Naive thymus-derived CD8-positive, alpha-beta T cell (primary cell): ENCODE measurements at places on chromosomes 7 and 10. TPM values are rescaled to one million over a fixed set of nuclear protein-coding genes. Genes with fewer than 3 reads are reported as not detected.

Gene EVX1
- not detected for polyA plus RNA-seq

Gene SAMD9L
- 43.1 TPM for polyA plus RNA-seq

Gene CTAGE6
- polyA plus RNA-seq: 0.08 TPM

Gene ZNF727
- 0.08 TPM for polyA plus RNA-seq

Gene HELLS
- 5.3 TPM for polyA plus RNA-seq

Gene NPY
- polyA plus RNA-seq: not detected

Gene VIPR2
- polyA plus RNA-seq: not detected

Gene ITPRID1
- not detected for polyA plus RNA-seq

Gene SLC13A1
- not detected for polyA plus RNA-seq

Gene CHST12
- 8.9 TPM for polyA plus RNA-seq

Gene CALY
- polyA plus RNA-seq: 0.26 TPM

Gene CALHM2
- 3.0 TPM for polyA plus RNA-seq

Gene HOXA9
- not detected for polyA plus RNA-seq

Gene FAM24B
- polyA plus RNA-seq: 7.9 TPM

Gene NEBL
- polyA plus RNA-seq: not detected

Gene GBX1
- polyA plus RNA-seq: not detected

Gene HTR5A
- not detected for polyA plus RNA-seq

Gene UTF1
- not detected for polyA plus RNA-seq

Gene STEAP1B
- not detected for polyA plus RNA-seq
